ENCODE measurements at places on chromosomes 13 and 19.

- DNase-seq = no peak
These were observed 56.9 kb downstream of the EDNRB start for GRCh38 chr13:77861741-77862140.

DNA sequence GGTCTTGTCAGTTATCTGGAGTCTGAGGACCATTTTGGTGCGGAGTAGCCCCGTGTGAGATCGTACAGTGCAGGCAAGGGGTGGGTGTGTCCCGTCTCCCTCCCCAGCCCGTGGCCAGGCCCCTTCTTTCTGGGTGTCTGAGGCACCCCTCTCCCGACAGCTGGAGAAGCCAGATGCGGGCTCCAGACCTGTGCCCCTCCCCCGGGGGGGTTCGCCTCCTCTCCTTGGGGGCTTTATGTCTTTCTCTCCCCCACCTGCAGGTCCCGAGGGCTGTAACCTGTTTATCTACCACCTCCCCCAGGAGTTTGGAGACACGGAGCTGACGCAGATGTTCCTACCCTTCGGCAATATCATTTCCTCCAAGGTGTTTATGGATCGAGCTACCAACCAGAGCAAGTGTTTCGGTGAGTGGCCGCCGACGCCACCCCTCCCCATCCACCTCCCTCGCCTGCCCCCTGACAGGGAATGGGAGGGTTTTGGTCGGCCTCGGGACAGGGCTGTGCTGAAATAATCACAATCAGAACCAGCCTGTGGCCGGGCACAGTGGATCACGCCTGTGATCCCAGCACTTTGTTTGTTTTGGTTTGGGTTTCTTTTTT is 65.6 kb downstream of the CELF5 start:
- no peak for DNase-seq

- DNase-seq = no peak
These were observed 22.7 kb downstream of the MIPEP start for GRCh38 chr13:23866420-23867026.

DNA sequence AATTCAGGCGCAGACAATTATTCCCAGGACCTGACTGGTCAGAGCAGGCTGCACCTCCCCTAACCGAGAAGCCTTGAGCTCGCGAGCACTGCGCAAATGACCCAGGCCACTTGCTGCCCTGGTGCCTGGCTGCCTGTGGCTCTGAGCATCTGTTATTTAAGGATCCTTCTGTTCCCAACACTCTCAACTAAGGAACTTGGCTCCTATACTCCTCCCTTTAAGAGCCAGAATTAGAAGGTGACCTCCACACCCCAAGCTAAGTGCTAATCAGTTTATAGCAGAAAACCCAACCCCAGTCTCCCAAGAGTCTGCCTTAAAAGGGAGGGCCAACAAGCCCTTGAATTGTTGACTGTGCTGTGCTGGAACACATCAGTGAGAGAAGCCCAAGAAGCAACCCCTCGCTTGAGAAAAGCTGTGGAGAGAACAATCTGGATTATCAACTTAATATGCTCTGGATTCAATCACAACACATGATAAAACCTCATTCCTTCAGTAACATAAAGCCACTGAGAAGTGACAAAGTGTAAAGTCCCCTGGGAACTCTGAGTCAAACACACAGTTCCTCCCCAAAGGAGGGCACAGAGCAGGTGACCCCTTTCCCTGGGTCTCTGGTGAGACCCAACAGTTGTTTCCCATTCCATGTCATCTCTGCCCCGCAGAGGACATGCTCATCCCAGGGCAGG is 14.6 kb downstream of the AKAP8L start:
- DNase-seq = no peak

GRCh38 chr13:28161370-28161769 is 23.0 kb downstream of the PAN3 start:
- no peak for DNase-seq

DNA sequence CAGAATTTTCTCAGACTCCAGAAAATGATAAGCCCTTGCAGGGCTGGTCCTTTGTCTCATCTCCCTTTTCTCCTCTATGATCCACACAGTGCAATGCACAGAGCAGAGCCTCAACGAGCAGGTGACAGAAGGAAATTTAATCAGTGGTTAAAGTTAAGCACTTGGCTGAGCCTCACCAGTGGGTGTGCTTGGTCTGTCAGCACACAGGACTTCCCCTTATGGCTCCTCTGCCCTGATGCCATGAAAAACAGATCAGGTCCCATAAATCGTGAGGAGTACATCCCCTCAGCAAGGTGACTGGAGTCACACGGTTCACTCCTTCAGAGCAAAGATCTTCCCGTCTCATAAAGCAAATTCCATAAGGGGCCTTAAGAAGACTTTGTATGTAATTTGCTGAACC is 818.2 kb downstream of the UQCRFS1 start:
- no peak for DNase-seq

DNA sequence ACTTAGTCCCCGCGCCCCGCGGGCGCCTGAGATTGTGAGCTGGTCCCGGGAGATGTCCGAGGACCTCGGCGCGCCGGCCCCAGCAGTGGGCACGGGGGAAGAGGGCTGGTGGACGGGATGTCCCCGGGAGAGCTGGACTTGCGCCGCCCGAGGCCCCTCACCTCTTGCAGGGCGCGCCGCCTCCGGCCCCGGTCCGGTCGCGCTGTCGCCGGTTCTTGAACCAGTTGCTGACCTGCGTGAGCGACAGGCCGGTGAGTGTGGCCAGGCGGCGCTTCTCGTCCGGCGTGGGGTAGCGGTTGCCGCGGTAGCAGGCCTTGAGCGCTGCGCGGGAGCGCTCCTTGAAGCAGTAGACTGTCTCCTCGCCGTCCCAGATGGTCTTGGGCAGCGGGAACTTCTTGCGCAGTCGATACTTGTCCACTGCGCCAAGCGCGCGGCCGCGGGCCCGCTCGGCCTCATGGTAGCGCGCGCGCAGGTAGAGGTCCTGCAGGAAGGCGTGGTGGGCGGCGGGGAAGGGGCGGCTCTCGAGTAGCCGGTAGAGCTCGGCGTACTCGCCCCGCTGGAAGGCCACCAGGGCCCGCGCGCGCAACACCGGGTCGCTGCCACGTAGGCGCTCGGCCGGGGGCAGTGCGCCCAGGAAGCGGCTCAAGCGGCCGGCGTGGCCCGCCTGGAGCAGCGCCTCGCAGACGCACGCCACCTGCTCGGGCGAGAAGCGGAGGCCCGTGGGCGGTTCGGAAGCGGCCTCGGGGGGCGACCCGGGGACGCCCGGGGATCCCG is 984 bp downstream of the SIX5 start:
- DNase-seq = no peak
